D341Med (cell line): ENCODE measurements at places on chromosomes 2 and 18.
A peak's percentile ranks its signal among the peaks of the same experiment; 100 is the strongest.

GRCh38 chr18:43077510-43078308 is 37.8 kb downstream of the RIT2 start:
- DNase-seq = no peak

DNA sequence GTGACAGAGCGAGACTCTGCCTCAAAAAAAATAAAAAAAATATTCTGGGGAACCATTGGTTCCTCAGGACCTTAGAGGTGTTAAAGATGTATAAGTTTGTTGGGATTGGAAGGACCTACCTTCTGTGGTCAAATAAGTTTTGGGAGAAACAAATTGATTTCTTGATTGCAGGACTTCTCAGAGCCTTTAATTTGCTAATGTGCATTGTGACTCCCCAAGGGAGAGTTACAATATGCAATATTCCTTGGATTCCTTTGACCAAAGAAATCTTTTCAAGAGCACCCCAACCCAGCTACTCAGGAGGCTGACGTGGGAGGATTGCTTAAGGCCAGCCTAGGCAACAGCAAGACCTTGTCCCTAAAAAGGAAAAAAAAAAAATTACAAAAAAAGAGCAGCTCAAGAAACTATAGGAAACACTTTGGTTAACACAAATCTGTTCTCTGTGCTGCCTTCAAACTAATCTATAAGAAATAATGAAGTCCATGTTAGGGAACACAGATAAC is 6.5 kb downstream of the NAGK start:
- DNase-seq = no peak

DNA sequence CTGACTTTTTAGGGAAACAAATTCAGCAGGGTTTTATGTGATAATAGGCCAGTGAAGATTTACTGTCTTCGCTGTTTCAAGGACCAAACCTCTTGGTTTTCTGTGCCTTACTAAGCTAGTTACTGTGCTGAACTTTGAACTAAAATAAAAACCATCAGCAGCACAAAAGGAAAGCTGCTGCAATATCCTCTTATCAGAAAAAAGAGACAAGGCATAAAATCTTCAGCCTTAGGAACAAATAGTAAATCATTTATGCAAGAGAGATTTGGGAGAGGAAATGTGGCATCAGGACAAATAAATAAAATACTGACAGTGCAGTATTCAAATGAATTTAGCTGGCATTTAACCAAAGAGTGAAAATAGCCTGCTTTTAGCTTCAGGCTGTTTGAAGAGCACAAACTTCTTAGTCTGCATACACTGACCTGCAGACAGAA is 64.1 kb upstream of the EHBP1 start:
- DNase-seq = no peak

DNA sequence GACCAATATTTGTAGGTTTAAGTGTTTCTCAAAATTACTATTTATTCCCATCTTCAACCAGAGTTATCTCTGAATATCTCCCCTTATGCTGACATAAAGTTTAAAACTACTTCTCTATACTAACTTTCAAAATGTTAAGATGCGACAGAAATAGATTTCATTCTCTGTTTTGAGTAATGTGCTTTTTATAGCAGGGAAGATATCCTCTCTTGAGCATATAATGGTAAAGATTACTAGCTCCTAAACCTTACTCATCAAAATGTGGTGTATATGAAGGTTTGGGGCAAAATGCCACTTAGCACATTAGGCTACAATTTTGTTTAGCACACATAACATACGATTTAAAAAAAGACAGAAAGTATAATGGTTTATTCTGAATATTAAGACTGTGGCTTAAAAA is 54.4 kb downstream of the CWC22 start:
- no peak for DNase-seq

DNA sequence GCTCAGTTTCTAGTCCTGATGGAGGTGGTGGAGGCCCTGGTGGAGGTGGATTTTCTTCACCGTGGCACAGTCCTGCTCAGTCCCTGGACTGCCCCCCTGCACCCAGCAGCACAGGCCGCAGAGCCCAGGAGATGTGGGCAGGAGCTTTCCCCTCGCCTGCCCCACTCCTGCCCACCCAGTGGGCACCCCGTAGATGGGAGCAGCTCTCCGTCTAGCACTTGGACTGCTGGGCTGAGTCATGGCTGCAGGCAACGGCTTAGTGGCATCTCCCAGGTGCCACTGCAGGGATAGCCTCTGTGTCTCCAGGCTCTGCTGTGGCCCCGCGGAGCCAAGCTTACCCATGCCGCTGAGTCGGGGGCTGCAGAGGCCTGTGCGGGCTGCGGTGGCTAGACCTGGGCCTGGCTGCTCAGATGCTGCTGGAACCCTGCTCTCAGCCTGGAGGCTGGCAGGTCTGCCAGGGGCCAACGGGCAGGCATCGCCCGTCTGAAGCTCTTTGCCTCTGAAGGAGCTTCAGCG is 92.3 kb upstream of the CTDP1 start:
- DNase-seq = no peak

- DNase-seq = no peak
Measured at GRCh38 chr2:34549710-34550345, 950.7 kb upstream of the FAM98A start.

GRCh38 chr18:79877163-79878091 is 74.0 kb downstream of the SLC66A2 start:
- DNase-seq = no peak

- DNase-seq = no peak
Measured at GRCh38 chr2:43030551-43031307, 195.7 kb downstream of the ZFP36L2 start.

DNA sequence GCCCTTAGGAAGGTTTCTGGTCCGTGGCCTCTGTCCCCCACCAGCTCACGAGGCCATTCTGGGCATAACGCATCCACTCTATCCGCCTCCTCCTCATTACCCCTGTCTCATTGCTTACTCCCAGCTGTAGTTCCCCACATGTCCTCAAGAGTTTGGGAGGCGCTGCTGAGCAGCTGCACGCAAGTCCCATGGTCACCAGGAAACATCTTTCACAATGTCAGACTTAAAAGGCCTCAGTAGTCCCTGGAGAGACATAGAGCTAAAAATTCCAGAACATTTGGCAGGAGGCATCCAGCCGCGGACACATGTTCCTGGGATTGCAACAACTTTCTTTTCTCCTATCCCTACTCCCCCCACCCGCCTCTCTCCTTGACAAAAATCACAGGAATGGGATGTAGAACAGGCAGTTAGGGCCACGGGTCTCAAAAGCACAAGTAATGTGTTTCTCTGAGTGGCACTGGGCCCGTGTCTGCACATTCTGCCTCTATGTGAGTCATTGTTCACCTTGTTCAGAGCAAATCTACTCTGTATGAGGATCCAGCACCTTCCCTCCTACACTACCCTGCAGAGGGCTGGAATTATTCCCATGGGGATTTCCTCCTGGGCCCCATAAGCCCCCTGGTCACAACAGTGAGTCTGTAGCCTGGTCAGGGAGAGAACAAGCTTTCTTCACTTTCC is 8.1 kb downstream of the LBH start:
- peak; percentile 72 for DNase-seq

- DNase-seq = no peak
Measured at GRCh38 chr2:196389670-196390069, 218.3 kb upstream of the STK17B start.
